ENCODE measurements at places on chromosomes 13 and 19.

GRCh38 chr19:21751384-21751783 is 16.0 kb downstream of the ZNF100 start:
- peak; percentile 69 for DNase-seq

- DNase-seq: no peak
These were observed 1.3 kb downstream of the FAM174C start for GRCh38 chr19:1276628-1277022.

GRCh38 chr13:21675095-21675991 is 4.5 kb downstream of the FGF9 start:
- DNase-seq: no peak

GRCh38 chr13:112714376-112715174 is 24.7 kb downstream of the ATP11A start:
- DNase-seq: no peak

DNA sequence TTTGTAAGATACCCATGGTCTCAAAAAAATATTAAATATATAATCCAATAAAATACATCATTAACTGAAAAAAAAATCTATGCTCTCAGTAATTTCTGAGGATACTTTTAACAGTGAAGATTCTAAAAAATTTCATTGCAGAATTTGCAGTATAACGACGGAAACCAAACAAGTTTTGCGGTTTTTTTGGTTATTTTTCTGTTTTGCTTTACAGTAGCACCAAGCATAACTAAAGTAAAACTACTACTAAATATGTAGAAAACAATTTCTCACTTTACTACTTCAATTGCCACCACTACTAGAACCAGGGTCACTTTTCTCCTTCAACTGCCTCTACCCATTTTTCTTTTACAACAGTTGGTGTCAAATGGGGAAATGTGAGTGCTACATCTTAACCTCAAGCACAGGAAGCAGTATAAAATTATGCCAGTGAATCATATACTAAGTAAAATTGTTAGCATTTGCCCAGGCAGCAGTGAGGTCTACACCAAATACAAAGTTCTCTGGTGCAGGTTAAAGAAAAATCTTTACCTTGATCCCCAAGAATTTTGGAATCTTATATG is 24.1 kb downstream of the MICU2 start:
- DNase-seq: no peak

GRCh38 chr19:17052439-17052838 is 22.8 kb downstream of the HAUS8 start:
- DNase-seq: peak; percentile 60

GRCh38 chr13:109673477-109673876 is 112.9 kb downstream of the IRS2 start:
- peak; percentile 45 for DNase-seq

DNA sequence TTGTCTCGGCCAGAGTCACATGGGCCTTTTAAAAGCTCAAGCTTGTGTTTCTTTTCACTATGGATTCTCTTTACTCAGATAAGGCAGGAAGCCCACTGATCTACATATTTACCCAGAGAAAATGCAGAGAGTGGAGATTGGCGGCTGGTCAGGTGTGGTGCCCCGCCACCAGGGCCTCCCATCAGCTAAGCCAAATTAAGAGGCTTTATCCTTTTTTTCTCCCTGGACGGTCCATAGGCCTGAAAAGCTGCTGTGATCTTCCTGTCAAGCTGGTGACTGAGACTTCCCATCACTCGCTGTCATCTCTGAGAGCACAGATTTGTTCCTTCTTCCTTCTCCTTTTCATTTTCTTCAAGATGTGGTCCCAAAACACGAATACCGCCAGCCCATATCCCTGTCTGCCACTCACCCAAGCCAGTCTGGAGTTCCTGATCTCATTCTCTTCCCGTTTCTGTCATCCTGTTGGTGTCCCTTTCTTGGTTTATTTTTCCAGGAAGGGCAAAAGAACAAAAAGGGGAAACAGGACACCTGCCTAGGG is 1.9 kb downstream of the SAFB start:
- DNase-seq: no peak

- DNase-seq: no peak
These were observed 316.3 kb downstream of the DLEU7 start for GRCh38 chr13:50527188-50527587.

- DNase-seq: peak; percentile 49
These were observed 238.0 kb downstream of the LHFPL6 start for GRCh38 chr13:39364947-39365468.

DNA sequence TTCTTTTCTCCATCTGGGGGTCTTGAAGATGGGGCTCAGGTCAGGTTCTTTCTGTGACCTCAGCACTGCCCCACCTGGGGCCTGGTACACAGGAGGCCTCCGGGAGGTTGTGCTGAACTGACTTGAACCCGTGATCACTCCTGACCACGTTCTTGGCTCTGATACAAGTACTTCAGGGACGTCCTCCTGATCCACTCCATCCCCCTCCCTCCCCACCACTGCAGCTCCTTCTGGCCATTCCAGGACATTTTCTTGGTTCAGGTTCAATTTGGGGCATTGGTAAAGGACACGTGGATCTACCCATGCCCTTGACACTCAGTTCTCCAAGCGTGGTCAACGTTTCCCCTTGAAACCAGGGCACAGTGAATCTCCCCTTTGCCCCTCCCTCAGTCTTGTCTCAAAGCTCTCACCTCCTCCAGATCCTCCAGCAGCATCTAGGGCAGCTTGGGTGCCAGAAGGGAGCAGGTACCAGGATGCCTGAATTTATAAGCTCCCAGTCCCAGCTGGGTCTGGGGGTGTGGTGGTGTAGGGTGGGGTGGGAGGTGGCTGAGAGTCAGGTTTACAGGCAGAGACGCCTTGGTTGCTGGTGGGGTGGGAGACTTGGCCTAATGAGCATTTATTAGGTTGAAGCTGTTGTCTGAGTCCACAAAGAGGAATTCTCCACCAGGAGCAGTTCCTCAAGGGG is at the start of gene KLK15:
TSS of gene KLK15 (minus strand) at position 458 of the 685 bp plus-strand sequence. CDS start 2,082 bp downstream, outside the sequence.
- DNase-seq: no peak

GRCh38 chr19:46731584-46731983 is 14.3 kb upstream of the FKRP start:
- DNase-seq: peak; percentile 71
